ENCODE measurements at places on chromosomes 11 and 22. TPM values are rescaled to one million over a fixed set of nuclear protein-coding genes. Genes with fewer than 3 reads are reported as not detected.

GRCh38 chr22:46297151-46297812, 612 bp downstream of the GTSE1 start:
- peak overlapping the region; percentile 91 for H3K4me3 ChIP-seq
- H3K4me1 ChIP-seq: peaks cover 52% of the 10 kb centered on the region
- peak overlapping the region; percentile 67 for H3K27ac ChIP-seq
- DNase-seq: no peak
- peaks cover 35% of the 10 kb centered on the region for H3K36me3 ChIP-seq
- no peaks in the 10 kb centered on the region for H3K27me3 ChIP-seq

DNA sequence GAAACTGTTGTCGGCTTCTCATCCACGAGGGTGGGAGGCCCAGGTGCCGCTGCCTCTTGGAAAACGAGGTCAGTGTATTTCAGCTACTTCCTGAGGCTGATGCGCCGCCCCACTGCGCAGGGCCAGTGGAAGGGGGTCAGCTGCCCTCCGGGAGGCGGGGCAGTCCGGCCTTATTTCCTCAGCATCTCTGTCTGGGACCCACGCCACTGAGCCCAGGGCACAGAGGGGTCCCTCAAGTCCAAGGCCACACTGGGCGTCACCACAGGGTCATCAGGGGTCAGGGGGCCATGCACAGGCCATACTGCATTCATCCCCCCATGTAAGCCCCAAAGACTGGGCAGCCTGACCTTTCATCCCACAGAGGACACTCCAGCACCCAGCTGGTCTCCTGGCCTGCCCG, 12.1 kb downstream of the RTN4R start:
- H3K36me3 ChIP-seq: no peaks in the 10 kb centered on the region
- no peak overlapping the region for H3K4me3 ChIP-seq
- H3K4me1 ChIP-seq: peaks cover 6% of the 10 kb centered on the region
- H3K27me3 ChIP-seq: no peaks in the 10 kb centered on the region

The KRTAP5-5 gene
- total RNA-seq: not detected

GRCh38 chr11:33507967-33508366, 192.7 kb downstream of the C11orf91 start:
- H3K36me3 ChIP-seq: no peaks in the 10 kb centered on the region
- peaks cover 2% of the 10 kb centered on the region for H3K27me3 ChIP-seq
- DNase-seq: no peak
- no peak overlapping the region for H3K4me3 ChIP-seq
- H3K27ac ChIP-seq: no peak overlapping the region

GRCh38 chr11:6746626-6747025, 25.1 kb downstream of the OR2AG2 start:
- H3K4me3 ChIP-seq: no peak overlapping the region
- DNase-seq: no peak
- no peak overlapping the region for H3K27ac ChIP-seq
- no peaks in the 10 kb centered on the region for H3K27me3 ChIP-seq

DNA sequence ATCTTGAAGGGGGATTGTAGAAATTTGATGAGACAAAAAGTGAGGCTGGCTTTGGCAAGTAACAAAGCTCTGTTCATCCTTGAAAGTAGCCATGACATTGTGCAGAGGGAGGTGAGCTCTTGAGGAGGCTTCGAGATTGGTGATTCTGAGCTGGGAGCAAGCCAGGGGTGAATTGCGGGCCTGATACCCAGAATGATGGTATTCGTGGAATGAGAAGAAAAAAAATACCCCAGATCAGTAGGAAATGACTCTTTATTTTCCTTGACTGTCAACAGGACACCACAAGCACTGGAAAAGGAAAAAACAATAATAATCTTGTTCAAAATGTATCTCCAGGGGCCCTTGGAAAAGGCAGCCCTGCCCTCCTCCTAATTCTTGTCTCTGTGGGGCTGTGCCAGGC, 62.7 kb downstream of the TSPAN18 start:
- H3K4me3 ChIP-seq: no peak overlapping the region
- no peak overlapping the region for H3K27ac ChIP-seq
- H3K36me3 ChIP-seq: no peaks in the 10 kb centered on the region
- peaks cover 2% of the 10 kb centered on the region for H3K27me3 ChIP-seq
- DNase-seq: no peak
- H3K4me1 ChIP-seq: no peaks in the 10 kb centered on the region

GRCh38 chr22:39471381-39472141, 14.7 kb downstream of the MGAT3 start:
- peak; percentile 27 for DNase-seq
- peaks cover 28% of the 10 kb centered on the region for H3K4me1 ChIP-seq
- H3K27ac ChIP-seq: peak overlapping the region; percentile 67
- H3K27me3 ChIP-seq: no peaks in the 10 kb centered on the region

DNA sequence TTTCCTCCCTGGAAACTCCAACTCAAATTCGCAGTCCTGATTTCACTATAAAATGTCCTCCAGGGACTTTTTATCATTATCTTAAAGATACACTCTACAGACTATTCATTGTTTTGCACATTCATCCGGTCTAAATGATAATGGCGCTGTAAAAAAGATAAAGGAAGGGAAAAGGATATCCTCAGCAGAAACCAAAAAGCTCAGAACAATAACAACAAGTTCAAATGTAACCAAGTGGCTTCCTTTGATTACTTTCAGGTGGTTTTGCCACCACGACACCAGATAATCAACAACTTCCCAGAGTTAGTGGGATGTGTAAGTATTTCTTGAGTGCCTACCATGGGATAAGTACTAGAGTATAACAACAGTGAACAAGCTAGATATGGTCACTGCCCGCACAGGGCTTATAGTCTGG, 26.3 kb downstream of the PRCP start:
- no peak overlapping the region for H3K4me3 ChIP-seq
- peak overlapping the region; percentile 0 for H3K27ac ChIP-seq
- no peaks in the 10 kb centered on the region for H3K27me3 ChIP-seq
- DNase-seq: no peak
- peaks cover 24% of the 10 kb centered on the region for H3K4me1 ChIP-seq

The NPAS4 gene
- total RNA-seq: not detected

DNA sequence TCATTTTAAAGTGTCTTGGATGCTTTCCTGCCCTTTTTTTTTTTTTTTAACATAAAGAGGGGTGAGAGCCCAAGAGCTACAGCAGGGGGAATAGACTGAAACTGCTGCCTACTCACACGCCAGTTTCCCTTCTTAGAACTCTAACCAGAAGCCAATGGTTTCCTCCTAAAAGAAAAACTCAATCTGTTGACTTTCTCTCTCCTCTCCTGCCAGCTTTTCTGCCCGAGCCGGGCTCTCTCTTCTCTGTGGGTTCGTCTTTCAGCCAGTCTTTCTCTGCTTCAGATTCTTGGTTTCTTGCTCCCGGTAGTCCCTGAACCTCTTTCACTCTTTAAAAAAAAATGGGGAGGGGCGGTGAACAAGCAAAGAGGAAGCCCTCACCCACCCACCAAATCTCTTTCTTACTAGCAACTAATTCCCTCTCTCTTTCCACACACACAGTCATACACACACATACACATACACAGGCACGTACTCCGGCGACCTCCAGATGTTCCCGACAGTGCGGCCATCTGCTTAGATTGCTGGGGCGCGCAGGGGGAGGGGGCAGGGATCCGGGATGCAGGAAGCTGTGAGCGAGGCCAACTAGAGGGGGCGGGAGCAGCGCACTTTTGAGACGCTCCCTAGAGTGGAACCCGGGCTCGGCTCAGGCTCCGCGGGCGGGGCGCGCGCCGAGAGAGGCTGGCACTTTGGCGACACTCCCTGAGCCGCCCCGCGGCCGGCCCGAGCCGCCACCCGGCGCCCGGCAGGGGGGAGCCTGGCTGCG, 444 bp upstream of the TSKU start:
- peaks cover 9% of the 10 kb centered on the region for H3K4me1 ChIP-seq
- H3K36me3 ChIP-seq: peaks cover 2% of the 10 kb centered on the region
- peak overlapping the region; percentile 78 for H3K27ac ChIP-seq
- DNase-seq: peak; percentile 35
- peaks cover 40% of the 10 kb centered on the region for H3K27me3 ChIP-seq

- no peak overlapping the region for H3K4me3 ChIP-seq
- DNase-seq: no peak
- H3K36me3 ChIP-seq: no peaks in the 10 kb centered on the region
- no peaks in the 10 kb centered on the region for H3K4me1 ChIP-seq
Observed at GRCh38 chr11:11382858-11383532, 29.9 kb upstream of the CSNK2A3 start.

- no peaks in the 10 kb centered on the region for H3K36me3 ChIP-seq
- H3K4me1 ChIP-seq: peaks cover 17% of the 10 kb centered on the region
- H3K27me3 ChIP-seq: no peaks in the 10 kb centered on the region
- no peak overlapping the region for H3K4me3 ChIP-seq
- H3K27ac ChIP-seq: peak overlapping the region; percentile 70
Observed at GRCh38 chr11:75474878-75475766, 42.1 kb upstream of the KLHL35 start.

- no peak overlapping the region for H3K27ac ChIP-seq
- no peaks in the 10 kb centered on the region for H3K4me1 ChIP-seq
- no peaks in the 10 kb centered on the region for H3K36me3 ChIP-seq
- H3K27me3 ChIP-seq: peaks cover 3% of the 10 kb centered on the region
- DNase-seq: no peak
- H3K4me3 ChIP-seq: no peak overlapping the region
Observed at GRCh38 chr22:27149921-27150543, 492.6 kb downstream of the MIAT start.

The RAG2 gene
- not detected for total RNA-seq

DNA sequence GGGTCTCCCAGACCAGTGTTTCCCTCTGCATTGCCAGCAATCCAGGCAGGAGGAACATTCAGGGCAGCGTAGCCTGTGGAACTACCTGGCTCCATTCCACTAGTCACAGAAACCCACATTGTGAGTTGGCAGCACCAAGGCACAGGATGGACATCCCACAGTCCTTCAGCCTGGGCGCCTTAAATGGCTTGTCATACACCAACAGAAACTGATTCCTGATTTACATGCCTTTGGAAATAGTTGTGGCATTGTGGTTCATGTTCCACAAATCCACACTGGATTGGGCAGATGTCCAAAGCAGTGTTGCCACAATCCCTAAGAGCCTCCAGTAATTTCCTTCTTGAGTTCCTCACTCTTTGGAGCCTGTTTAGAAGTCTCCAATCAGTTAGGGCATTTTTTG, 225.6 kb downstream of the BLID start:
- H3K27ac ChIP-seq: no peak overlapping the region
- no peaks in the 10 kb centered on the region for H3K4me1 ChIP-seq
- no peak overlapping the region for H3K4me3 ChIP-seq
- no peak for DNase-seq

DNA sequence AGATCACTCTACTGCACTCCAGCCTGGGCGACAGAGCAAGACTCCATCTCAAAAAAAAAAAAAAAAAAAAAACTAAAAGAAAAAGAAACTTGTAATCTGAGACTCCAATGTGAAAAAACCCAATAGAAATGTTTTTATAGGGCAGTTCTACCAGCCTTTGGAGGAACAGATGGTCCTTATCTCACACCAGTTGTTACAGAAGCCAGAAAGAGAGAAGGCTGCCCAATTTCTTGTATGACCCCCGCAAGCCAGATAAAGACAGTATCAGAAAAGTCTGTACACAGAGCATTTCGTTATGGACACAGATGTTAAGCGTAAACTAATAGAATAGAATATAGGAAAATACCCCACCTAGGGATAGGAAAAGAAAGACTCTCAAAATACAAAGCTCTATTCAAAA, 11.3 kb upstream of the TSGA10IP start:
- H3K27me3 ChIP-seq: peaks cover 5% of the 10 kb centered on the region
- no peak for DNase-seq
- no peak overlapping the region for H3K27ac ChIP-seq
- H3K4me3 ChIP-seq: no peak overlapping the region
- peaks cover 18% of the 10 kb centered on the region for H3K4me1 ChIP-seq
- H3K36me3 ChIP-seq: no peaks in the 10 kb centered on the region

DNA sequence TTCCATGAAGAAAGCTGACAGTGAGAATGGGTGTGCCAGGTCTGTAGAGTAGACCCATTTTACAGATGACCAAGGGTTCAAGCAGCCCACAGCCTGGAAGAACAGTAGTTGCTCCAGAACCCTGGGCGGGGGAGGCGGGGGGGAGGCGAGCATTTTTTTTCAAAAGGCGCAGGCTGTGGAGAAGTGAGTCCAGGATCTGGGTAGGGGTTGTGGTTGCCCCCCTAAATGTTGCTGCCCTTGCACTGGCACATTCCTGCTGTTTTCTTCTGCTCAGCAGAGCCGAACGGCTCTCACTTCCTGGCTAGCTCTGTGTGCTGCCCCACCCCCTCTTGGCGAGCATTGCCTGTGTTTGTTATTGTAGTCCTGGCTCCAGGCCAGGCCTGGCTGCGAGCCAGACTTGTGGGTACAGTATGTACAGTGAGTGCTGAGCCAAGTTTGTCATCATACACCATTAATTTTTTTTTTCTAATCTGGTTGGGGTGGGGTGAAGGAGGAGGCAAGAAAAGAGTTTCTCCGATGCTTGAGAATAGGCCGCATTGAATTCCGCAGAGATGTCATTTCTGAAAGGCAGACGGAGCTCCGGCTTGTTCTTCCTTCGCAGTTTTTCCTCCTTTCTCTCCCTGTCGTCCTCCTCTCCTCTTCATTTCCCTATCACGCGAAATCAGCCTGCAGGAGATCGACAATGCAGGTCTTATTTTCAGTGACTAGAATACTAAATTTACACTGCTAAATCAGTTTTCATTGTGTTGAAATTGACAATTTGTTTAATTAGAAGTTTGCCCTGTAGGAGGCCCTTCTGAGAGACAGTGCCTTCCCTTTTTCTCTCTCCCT, 100.5 kb downstream of the ZBTB16 start:
- H3K36me3 ChIP-seq: peaks cover 3% of the 10 kb centered on the region
- peak overlapping the region; percentile 35 for H3K4me3 ChIP-seq
- peak overlapping the region; percentile 77 for H3K27ac ChIP-seq
- peaks cover 46% of the 10 kb centered on the region for H3K4me1 ChIP-seq

DNA sequence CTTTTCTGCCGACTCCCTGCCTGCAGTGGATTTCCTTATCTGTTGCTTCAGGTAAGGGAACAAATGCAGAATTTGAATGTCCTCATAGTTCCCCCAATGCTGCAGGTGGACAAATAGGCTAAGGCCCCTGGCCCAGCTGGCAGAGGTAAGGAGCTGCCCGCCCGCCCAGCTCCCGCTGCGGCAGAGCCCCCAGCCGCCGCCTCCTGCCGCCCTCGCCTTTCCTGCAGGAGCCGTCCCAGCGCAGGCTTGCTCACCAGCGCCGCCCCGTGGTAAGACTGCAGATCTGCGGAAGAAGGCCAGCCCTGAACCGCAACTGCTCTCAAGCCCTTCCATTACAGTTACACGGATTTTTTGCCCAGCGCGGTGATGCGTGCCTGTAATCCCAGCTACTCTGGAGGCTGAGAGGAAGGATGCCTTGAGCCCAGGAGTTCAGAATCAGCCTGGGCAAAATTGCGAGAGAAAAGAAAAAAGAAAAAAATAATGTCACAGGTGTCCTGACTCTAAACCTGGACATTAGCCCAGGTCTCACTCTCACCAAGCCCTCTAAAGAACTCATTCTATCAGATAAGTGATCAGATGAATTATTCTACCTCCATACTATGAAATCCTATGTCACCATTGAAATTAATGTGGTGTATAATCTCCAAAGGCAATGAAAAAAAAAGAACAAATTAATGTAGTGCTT, 51.2 kb upstream of the EMID1 start:
- no peaks in the 10 kb centered on the region for H3K36me3 ChIP-seq
- peaks cover 21% of the 10 kb centered on the region for H3K27me3 ChIP-seq
- H3K4me1 ChIP-seq: peaks cover 8% of the 10 kb centered on the region
- DNase-seq: peak; percentile 64
